ENCODE measurements at places on chromosomes 16 and 17. TPM values are rescaled to one million over a fixed set of nuclear protein-coding genes. Genes with fewer than 3 reads are reported as not detected.
A peak's percentile ranks its signal among the peaks of the same experiment; 100 is the strongest.

The ITGAX gene
- 40.7 TPM for polyA plus RNA-seq

The MMP25 gene
- 2.6 TPM for polyA plus RNA-seq

DNA sequence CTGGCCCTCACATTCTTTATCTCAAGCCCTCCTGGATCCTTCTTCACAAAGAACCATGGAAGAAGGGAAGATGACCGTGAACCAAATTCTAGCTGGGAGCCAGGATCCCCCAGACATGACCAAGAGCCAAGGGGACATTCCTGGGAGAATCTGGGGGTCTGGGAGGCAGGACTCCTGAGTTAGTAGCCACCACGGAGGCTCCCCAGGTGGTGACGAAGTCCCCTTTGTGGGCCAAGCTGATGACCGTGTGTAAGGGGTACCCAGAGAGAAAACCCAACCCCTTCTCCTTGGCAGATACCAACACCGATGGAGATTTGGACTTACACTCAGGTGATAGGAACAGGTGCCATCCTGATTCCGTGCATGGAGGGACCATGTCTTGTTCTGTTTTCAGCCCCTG is 6.8 kb upstream of the GFAP start:
- DNase-seq = no peak

DNA sequence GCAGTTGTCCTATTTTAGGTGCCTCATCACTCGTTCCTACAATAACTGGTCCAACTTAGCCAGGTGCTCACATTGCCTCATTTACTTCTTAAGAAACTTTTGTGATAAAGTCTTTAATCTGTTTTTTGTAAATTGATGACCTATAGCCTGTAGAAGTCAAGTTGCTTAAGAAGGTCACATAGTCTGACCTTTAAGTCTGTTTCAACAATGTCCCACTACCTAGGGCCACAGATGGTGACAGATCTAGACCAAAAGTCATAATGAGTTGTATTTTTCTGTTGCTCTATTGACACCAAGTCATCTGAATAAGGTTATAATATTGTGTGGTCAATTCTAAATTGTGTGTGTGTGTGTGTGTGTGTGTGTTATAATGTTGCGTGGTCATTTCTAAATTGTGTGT is 45.1 kb downstream of the ABCA9 start:
- DNase-seq = no peak

DNA sequence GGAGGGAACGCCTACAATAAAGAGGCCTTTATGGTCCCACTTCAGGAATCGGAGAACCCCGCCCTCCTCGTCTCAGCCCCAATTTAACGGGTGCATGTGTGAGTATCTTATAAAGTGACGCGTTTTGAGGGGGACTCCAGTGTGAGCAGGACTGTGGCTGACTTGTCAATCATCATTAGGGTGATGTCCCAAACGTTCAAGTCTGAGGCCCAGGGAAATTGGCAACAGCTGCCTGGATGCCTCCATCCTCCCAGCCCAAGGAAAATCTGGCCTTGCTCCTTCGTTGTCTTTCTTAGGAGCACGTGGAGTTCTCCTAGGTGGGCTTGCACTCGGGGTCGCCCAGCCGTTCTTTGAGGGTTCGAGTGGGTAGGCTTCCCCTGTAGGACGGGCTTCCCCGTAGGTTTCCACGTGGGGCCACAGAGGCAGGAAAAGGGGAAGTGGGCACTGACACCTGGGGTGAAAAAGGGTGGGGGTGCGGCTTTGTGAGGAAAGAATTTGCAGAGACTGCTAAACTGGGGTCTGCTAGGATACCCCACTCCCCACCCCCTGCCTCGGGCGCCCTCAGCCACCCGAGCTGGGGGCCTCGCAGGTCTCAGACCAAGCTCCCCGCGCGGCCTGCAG is 561 bp upstream of the HERPUD1 start:
- no peak for DNase-seq

GRCh38 chr16:72787514-72788268 is 260.2 kb downstream of the ZFHX3 start:
- DNase-seq = peak; percentile 95
